ENCODE measurements at places on chromosomes 16 and 17.

GRCh38 chr17:32523017-32523680 lies 36.4 kb downstream of the CDK5R1 start:
- peak; percentile 26 for DNase-seq

DNA sequence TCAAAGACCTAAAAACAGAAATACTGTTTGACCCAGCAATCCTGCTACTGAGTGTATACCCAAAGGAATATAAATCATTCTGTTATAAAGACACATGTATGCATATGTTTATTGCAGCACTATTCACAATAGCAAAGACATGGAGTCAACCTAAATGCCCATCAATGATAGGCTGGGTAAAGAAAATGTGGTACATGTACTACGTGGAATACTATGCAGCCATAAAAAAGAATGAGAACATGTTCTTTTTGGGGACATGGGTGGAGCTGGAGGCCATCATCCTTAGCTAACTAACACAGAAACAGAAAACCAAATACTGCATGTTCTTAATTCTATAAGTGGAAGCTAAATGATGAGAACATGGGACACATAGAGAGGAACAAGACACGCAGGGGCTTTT lies 155.2 kb upstream of the KCNJ16 start:
- no peak for DNase-seq

DNA sequence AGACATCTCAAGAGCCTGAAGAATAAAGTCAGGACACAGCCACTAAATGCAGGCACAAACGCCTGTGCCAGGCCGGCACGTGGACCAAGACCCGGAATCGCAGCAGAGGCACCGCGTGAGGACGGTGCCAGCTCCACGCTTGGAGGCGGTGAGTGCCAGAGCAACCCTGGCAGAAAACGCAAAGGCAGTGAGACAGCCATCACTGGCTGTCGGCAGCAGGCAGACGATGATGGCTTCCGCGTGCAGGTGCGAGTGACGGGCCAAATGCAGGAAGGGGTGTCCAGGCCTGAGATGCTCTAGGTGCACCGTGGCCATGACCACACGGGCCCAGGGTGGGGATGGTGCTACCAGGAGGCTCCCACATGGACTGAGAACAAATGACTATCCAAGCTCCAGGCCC lies 78.8 kb downstream of the LMF1 start:
- DNase-seq = no peak

DNA sequence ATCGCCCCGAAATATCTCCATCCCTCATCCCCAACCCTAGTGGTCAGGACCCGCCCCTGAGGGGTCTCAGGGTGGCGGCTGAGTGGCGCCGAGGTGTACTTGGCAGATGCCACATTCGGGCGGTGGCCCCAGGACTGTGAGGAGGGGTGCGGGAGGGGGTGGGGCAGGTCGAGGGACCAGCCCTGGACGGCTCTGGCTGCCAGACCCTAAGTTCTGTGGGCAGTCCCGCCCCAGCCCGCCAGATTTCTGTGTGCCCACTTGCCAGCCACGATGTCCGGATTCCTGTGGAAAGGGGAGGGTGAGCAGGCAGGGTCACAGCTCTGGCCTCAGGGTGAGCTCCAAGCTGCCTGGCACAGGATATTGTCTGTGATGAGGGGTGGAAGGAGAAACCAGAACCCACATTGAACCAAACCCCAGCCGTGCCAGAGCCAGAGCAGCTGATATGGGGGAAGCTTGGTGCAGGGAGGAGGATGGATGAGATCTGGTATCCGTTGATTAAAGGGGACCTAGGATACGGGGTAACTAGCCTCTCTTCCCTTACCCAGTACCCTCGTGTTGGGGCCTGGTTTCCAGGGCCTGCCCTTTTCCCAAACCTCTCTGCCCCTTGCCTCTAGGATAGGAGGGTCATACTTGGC lies 1.1 kb upstream of the CHAD start:
- DNase-seq = no peak

GRCh38 chr16:15572329-15573001 lies 70.5 kb downstream of the MARF1 start:
- DNase-seq = no peak

- peak; percentile 94 for DNase-seq
These were observed at the start of gene FAM83G for GRCh38 chr17:19004421-19005136. FAM83G (minus strand) TSS chr17:19004764; CDS start chr17:19004041, 723 bp downstream.

GRCh38 chr16:20515688-20516090 lies 60.5 kb downstream of the ACSM2B start:
- no peak for DNase-seq

DNA sequence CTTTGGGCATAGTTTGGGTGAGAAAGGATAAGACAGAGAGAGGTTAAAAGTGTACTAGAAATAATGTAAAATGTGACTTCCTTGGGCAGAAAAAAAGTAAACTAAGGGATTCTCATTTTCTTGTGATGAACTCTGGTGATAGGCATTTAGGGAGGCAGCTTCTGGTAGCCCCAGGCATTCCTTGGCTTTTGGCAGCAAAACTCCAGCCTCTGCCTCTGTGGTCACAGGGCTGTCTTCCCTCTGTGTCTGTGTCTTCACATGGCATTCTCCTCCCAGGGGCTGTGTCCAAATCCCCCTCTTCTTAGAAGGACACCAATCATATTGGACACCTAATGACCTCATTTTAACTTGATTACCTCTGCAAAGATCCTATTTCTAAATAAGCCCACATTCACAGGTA lies 54.7 kb downstream of the HS3ST3B1 start:
- DNase-seq = no peak

DNA sequence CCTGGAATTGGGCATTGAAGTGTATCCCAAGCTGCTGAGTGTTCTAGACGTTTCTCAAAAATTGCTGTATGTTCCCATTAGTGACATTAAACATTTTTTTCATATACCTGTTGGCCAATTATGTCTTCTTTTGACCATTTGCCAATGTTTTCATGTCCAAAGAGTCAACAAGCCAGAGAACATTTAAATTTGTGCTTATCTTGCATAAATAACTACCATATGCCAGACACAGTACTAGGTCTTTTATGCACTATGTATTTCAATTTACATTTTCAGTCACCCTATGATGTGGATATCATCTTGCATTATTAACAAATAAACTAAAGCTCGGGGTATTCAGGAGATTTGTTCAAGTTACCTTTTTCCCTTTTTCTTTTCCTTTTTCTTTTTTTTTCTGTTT lies 632.9 kb upstream of the C16orf82 start:
- no peak for DNase-seq

DNA sequence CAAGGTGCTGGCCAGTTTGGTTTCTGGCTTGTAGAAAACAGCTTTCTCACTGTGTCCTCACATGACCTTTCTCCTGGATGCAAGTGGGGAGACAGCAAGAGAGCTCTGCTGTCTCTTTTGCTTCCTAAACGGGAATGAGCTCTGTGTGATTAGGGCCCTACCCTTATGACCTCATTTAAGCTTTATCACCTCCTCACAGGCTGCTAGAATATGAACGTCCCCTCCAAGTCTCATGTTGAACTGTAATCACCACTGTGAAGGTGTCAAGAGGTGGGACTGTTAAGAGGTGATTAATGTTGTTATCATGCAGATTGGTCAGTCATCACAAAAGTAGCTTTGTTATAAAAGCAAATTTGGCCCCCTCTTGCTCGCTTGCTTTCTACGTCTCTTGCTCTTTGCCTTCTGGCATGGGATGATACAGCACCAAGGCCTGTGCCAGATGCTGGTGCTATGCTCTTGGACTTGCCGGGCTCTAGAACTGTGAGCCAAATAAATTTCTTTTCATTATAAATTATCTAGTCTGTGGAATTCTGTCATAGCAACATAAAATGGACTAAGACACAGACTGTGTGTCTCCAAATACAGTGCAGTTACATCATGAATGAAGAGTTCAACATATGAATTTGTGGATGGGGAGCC lies 14.8 kb upstream of the POLR3E start:
- DNase-seq = no peak

DNA sequence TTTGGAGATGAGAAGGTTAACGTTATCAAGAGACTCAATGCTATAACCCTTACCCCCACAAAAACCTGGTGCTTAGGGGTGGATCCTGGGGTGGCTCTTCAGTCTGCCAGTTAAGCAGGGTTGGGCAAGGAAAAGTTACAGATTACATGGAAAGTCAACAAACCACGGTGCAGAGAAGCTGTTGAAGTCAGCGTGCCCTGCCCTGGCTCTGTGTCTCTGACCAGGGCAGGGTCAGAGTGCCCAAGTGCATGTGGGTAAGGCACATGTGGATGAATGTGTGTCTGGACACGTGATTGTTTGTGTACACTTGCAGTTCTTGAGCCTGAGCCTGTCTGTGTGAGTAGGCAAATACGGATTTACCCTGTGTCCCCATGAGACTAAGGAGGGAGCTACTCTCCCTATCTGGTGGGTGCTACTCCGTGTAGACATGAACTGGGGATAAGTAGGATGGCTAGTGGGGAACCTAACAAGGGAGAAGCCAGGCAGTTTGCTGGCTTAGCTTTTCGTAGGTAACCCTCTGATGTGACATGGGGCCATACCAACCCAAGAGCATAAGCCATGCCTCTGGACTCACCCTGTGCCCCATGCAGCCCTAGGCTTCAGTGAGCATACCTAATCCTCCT lies 5.5 kb downstream of the IGFBP4 start:
- DNase-seq = peak; percentile 70

GRCh38 chr16:24917236-24917635 lies 71.5 kb downstream of the SLC5A11 start:
- DNase-seq = no peak

Data from stomach (tissue), 19 donors.